ENCODE measurements at places on chromosomes 1 and 21.

GRCh38 chr1:76095802-76096201 is 21.3 kb downstream of the ST6GALNAC3 start:
- no peak for DNase-seq

- no peak for DNase-seq
Measured at GRCh38 chr1:167197692-167198091, 23.0 kb upstream of the POU2F1 start.

- DNase-seq = no peak
Measured at GRCh38 chr1:2283991-2284895, 56.1 kb downstream of the SKI start.

DNA sequence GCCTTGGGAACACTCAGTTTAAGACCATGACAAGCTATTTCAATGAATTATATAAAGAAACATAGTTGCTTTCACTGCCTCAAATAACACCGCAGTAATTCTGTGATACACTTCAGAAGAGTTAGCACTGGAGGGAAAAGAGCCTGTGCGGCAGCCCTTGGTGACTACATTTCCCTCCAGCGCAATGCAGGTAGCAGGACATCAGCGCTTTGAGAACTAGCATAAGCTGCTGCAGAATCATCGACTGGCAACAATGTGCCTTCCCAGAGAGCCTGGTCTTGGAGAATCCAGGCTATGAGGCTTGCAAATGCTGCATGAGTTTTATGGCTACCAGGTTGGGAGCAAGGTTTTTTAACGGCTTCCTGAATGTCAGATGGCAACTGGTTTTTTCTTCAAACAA is 7.5 kb downstream of the NRIP1 start:
- DNase-seq = no peak

Measured in pulmonary artery endothelial cell (primary cell).